Esophagus (tissue), 2 donors: ENCODE measurements at places on chromosomes 16 and 17. TPM values are rescaled to one million over a fixed set of nuclear protein-coding genes. Genes with fewer than 3 reads are reported as not detected.

EPN3 gene
- 59.8 TPM for polyA plus RNA-seq

HASPIN gene
- 0.41 TPM for polyA plus RNA-seq

ZNF469 gene
- 0.06 TPM for polyA plus RNA-seq

SOX15 gene
- polyA plus RNA-seq: 73.3 TPM

WNT9B gene
- polyA plus RNA-seq: 0.12 TPM

PPY gene
- polyA plus RNA-seq: not detected

ZFP3 gene
- 1.8 TPM for polyA plus RNA-seq

RAB37 gene
- 0.66 TPM for polyA plus RNA-seq

MYL4 gene
- polyA plus RNA-seq: 0.18 TPM

CDH16 gene
- 6.1 TPM for polyA plus RNA-seq

DHRS11 gene
- polyA plus RNA-seq: 15.0 TPM

KRT36 gene
- 0.10 TPM for polyA plus RNA-seq

PRSS8 gene
- polyA plus RNA-seq: 201 TPM

MEOX1 gene
- 2.7 TPM for polyA plus RNA-seq

ALOX12 gene
- 66.5 TPM for polyA plus RNA-seq
